ENCODE measurements at places on chromosomes 16 and 17. TPM values are rescaled to one million over a fixed set of nuclear protein-coding genes. Genes with fewer than 3 reads are reported as not detected.

GRCh38 chr16:84062734-84063640 lies 20.4 kb upstream of the SLC38A8 start:
- no peak overlapping the region for H3K27ac ChIP-seq
- DNase-seq, result peak; percentile 85
- H3K4me3 ChIP-seq, result no peak overlapping the region
- peaks cover 21% of the 10 kb centered on the region for H3K36me3 ChIP-seq
- H3K4me1 ChIP-seq, result no peaks in the 10 kb centered on the region

DNA sequence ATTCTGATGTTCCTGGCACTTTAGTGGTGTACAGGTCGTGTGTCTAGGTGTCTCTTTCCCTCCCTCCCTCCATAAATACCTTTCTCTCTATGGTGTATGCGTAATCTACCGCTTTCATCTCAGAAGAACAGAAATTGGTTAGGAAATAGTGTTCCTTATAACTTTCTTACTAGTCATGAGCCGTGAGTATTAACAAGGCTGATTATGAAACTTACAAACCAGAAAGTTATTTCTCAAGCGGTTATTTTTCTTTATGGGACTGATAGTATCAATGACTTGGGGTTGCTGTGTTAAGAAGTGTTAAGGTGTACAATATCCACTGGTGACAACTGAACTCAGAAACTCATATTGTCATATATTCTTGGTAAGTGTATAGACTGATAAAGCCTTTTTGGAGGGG lies 13.2 kb upstream of the MYH11 start:
- peaks cover 2% of the 10 kb centered on the region for H3K4me1 ChIP-seq
- H3K36me3 ChIP-seq, result no peaks in the 10 kb centered on the region
- no peak for DNase-seq
- no peak overlapping the region for H3K4me3 ChIP-seq
- H3K27me3 ChIP-seq, result no peaks in the 10 kb centered on the region

- H3K4me3 ChIP-seq, result no peak overlapping the region
- no peaks in the 10 kb centered on the region for H3K36me3 ChIP-seq
- no peak overlapping the region for H3K27ac ChIP-seq
Observed at GRCh38 chr17:45756266-45756991, 27.7 kb upstream of the CRHR1 start.

GRCh38 chr17:38621538-38621937 lies 15.8 kb upstream of the SRCIN1 start:
- H3K4me1 ChIP-seq, result no peaks in the 10 kb centered on the region
- no peak for DNase-seq
- H3K36me3 ChIP-seq, result no peaks in the 10 kb centered on the region
- H3K27ac ChIP-seq, result no peak overlapping the region
- no peaks in the 10 kb centered on the region for H3K27me3 ChIP-seq

DNA sequence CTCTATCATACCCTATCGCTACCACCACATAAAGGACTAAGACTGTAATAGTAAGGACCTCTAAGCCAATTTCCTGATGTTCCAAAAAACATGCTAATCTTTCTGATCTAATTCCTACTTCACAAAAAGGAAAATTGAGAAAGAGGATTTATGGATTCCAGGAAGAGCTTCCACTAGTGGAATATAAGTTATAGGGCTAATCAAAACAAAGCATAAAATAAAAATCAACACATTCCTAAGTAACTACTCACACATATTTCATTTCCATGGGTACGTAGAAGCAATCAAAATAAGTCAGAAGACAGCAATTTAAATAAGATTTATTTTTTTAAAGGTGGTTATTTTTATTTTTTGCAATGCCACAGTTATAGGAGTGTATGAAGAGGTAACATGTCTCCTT lies 12.4 kb downstream of the CCDC43 start:
- H3K27me3 ChIP-seq, result no peaks in the 10 kb centered on the region
- no peak overlapping the region for H3K27ac ChIP-seq
- H3K36me3 ChIP-seq, result no peaks in the 10 kb centered on the region
- no peaks in the 10 kb centered on the region for H3K4me1 ChIP-seq

- no peak for DNase-seq
- no peaks in the 10 kb centered on the region for H3K4me1 ChIP-seq
- no peaks in the 10 kb centered on the region for H3K27me3 ChIP-seq
- no peak overlapping the region for H3K4me3 ChIP-seq
- no peaks in the 10 kb centered on the region for H3K36me3 ChIP-seq
- H3K27ac ChIP-seq, result no peak overlapping the region
Observed at GRCh38 chr16:47995354-47995753, 160.4 kb downstream of the ABCC12 start.

DNA sequence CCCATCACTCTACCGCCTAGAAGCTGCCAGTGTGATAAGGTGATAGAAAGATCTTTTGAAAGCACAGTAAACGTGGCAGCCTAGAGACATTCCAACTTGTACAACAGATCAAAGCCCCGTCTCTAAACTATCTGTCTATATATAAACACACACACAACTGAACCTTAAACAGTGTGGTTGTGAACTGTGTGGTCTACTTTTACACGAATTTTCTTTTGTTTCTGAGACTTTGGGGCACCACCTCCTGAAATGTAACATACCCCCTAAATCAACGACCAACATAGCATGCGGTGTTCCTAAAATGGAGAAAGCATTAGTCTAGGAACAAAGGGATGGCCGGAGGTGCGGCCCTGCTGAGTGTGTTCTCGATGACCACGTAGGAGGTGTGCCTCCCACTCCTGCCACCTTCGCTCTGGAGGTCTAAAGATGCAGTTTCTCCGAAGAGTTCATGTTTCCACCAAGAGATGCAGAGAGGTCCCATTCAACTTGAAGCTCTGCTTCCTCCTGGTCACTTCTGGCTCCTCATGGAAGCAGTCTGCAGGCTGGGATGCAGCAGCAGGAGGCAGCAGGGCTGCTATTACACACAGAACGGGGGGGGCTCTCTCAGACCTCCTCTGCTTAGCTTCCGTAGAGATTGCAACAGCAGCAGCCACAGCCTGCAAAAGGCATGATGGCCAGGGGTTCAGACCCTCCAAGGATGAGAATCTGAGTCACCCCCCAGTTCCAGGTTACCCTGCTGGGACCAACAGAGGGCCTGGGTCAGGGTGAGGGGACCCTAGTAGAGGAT lies 22.6 kb upstream of the USP10 start:
- no peaks in the 10 kb centered on the region for H3K27me3 ChIP-seq
- no peaks in the 10 kb centered on the region for H3K36me3 ChIP-seq
- H3K4me1 ChIP-seq, result no peaks in the 10 kb centered on the region
- H3K27ac ChIP-seq, result no peak overlapping the region
- H3K4me3 ChIP-seq, result no peak overlapping the region

GRCh38 chr16:3012828-3013420 lies at the start of gene CLDN9:
Gene CLDN9 (plus strand): TSS chr16:3012923. CDS start chr16:3013363, 440 bp downstream.
- H3K36me3 ChIP-seq, result no peaks in the 10 kb centered on the region
- no peaks in the 10 kb centered on the region for H3K27me3 ChIP-seq
- no peak for DNase-seq

GRCh38 chr16:85746460-85747215 lies 4.3 kb downstream of the C16orf74 start:
- H3K36me3 ChIP-seq, result no peaks in the 10 kb centered on the region
- H3K27ac ChIP-seq, result no peak overlapping the region
- H3K27me3 ChIP-seq, result no peaks in the 10 kb centered on the region
- DNase-seq, result no peak
- no peak overlapping the region for H3K4me3 ChIP-seq

GRCh38 chr17:3865176-3865575 lies 19.1 kb upstream of the NCBP3 start:
- no peak overlapping the region for H3K4me3 ChIP-seq
- no peaks in the 10 kb centered on the region for H3K36me3 ChIP-seq
- no peaks in the 10 kb centered on the region for H3K4me1 ChIP-seq
- no peak overlapping the region for H3K27ac ChIP-seq

DNA sequence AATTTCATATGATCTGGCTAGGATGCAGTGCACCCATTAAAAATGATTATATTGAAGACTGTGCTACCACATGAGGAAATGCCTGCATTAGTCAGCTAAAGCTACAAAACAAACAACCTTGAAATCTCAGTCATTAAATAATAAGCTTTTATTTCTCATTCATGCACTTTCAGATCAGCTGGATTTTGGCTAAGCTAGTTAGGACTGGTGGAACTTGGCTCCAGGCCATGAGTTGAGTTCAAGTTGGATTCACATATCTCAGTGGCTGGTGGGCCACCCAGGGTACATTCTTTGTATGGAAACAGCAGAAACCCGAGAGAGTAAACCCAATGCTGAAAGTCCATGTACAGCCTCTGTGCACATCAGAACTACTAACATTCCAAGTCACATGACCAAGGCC lies 6.4 kb upstream of the SLFN12L start:
- DNase-seq, result no peak
- no peaks in the 10 kb centered on the region for H3K36me3 ChIP-seq
- H3K27ac ChIP-seq, result no peak overlapping the region
- H3K4me3 ChIP-seq, result no peak overlapping the region
- no peaks in the 10 kb centered on the region for H3K27me3 ChIP-seq

DNA sequence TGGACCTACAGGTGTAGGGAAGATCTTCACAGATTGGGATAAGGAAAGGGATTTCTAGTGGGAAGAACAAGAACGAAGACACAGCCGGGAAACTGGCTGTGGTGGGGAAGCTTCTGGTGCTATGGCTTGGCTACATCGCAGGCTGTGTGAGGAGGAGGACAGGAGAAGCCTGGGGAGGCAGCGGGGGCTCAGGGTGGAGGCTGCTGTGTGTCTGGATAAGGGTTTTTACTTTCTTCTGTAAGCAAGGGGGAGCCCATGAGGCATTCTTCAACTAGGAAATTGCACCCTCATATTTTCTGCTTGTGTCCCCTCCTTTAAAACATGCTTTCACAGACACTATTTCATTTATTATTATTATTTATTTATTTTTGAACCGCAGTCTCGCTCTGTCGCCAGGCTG lies 2.9 kb upstream of the RHBDF2 start:
- no peak overlapping the region for H3K27ac ChIP-seq
- no peaks in the 10 kb centered on the region for H3K27me3 ChIP-seq
- peaks cover 1% of the 10 kb centered on the region for H3K4me1 ChIP-seq
- no peaks in the 10 kb centered on the region for H3K36me3 ChIP-seq
- no peak overlapping the region for H3K4me3 ChIP-seq

DNA sequence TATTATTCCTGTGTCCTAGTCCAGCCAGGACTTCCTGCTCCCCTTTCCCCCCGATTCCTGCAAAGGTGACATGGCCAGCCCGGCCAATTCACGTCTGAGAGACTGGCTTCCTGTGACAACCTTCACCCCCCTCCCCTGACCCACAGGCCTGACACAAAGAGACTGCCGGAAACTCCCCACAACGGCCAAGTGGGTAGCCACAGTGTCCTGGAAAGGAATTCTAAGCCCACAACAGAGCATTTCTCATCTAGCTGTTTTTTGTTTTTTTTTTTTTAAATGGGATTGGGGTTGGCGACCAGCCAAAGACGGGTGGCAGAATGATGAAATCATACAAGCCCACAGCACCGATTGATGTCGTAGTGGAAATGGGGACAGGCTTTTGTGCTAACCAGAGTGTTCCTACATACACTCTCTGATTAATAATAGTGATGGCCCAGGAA lies 2.8 kb upstream of the XAF1 start:
- H3K4me1 ChIP-seq, result no peaks in the 10 kb centered on the region
- H3K27me3 ChIP-seq, result no peaks in the 10 kb centered on the region

DNA sequence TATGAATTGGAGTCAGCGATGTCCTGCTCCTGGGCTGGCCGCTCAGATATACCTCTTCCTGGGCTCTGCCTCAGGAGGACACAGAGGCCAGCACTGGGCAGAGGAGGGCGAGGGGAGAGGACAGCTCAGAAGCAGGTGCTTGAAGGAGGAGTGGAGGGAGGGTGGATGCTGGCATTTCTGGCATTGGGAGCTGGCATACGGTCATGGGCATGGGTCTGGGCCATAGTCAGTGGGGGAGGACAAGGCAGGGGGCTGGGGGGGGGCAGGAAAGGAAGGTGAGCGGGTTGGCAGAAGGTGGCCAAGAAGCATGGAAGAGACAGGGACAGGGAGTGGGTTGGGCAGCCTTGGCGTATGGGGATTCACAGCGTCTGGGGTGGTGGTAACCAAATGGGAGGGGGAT lies 16.7 kb upstream of the RAP1GAP2 start:
- H3K36me3 ChIP-seq, result no peaks in the 10 kb centered on the region
- no peak overlapping the region for H3K4me3 ChIP-seq
- H3K27me3 ChIP-seq, result no peaks in the 10 kb centered on the region
- no peaks in the 10 kb centered on the region for H3K4me1 ChIP-seq
- no peak overlapping the region for H3K27ac ChIP-seq

GRCh38 chr16:3999479-4000325 lies 116.5 kb downstream of the ADCY9 start:
- H3K4me3 ChIP-seq, result no peak overlapping the region
- no peaks in the 10 kb centered on the region for H3K27me3 ChIP-seq
- H3K4me1 ChIP-seq, result no peaks in the 10 kb centered on the region
- H3K27ac ChIP-seq, result no peak overlapping the region

- H3K27ac ChIP-seq, result no peak overlapping the region
- H3K4me1 ChIP-seq, result no peaks in the 10 kb centered on the region
- no peak for DNase-seq
- H3K4me3 ChIP-seq, result no peak overlapping the region
- no peaks in the 10 kb centered on the region for H3K36me3 ChIP-seq
Observed at GRCh38 chr17:80705988-80706387, 161.3 kb downstream of the RPTOR start.

GRCh38 chr16:24946155-24946554 lies 69.0 kb downstream of the ARHGAP17 start:
- no peak for DNase-seq
- no peak overlapping the region for H3K4me3 ChIP-seq
- no peaks in the 10 kb centered on the region for H3K27me3 ChIP-seq

DNA sequence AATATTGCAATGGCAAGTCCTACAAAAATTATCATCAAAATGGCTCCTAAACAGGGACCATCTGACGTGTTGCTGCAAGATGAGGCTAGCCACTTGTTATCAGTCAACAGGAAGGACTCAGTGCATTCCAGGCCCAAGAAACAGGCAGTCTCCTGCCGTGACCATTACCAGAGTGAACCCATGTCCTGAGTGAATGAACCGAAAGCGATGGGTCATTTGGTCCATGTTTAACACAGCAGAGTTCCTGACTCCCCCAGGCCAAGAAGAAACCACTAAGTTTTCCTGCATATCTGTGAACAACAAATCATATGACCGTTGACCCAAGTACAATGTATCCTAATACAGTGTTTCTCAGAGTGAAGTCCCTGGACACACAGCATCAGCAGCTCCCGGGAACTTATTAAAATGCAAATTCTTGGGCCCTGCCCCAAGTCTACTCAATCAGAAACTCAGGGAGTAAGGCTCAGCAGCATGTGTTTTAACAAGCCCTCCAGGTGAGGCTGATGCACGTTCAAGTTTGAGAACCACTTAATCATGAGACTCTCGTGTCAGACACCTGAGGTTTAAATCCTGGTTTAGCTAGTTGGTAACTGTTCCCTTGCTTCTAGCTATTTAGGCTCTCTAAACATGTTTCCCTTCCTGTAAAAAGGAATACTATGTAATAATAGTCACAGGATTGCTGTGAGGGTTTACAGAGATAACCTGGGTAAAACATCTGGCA lies 429.4 kb upstream of the MAF start:
- no peak overlapping the region for H3K27ac ChIP-seq
- H3K27me3 ChIP-seq, result no peaks in the 10 kb centered on the region
- no peak overlapping the region for H3K4me3 ChIP-seq

- no peaks in the 10 kb centered on the region for H3K27me3 ChIP-seq
- peak overlapping the region; percentile 79 for H3K27ac ChIP-seq
- peak; percentile 66 for DNase-seq
- H3K4me3 ChIP-seq, result no peak overlapping the region
- no peaks in the 10 kb centered on the region for H3K4me1 ChIP-seq
Observed at GRCh38 chr16:29815032-29815721, 775 bp upstream of the PAGR1 start.

The RRAD gene
- total RNA-seq, result 23.6 TPM

The ORAI3 gene
- 11.8 TPM for total RNA-seq

The RHBDF2 gene
- total RNA-seq, result 30.9 TPM

The KRTAP4-9 gene
- total RNA-seq, result not detected

The TXNDC11 gene
- total RNA-seq, result 43.6 TPM

The ELAC2 gene
- 47.5 TPM for total RNA-seq

The MYH13 gene
- total RNA-seq, result not detected

The MT1H gene
- total RNA-seq, result not detected

All from aorta (tissue), 5 donors.